ENCODE measurements at places on chromosomes 1 and 21. TPM values are rescaled to one million over a fixed set of nuclear protein-coding genes. Genes with fewer than 3 reads are reported as not detected.

GRCh38 chr1:198177546-198177945 is 20.7 kb downstream of the NEK7 start:
- no peak for ATAC-seq

GRCh38 chr1:176837708-176838107 is 326.8 kb downstream of the ASTN1 start:
- ATAC-seq = no peak

MROH7 gene
- total RNA-seq = 5.7 TPM

DNA sequence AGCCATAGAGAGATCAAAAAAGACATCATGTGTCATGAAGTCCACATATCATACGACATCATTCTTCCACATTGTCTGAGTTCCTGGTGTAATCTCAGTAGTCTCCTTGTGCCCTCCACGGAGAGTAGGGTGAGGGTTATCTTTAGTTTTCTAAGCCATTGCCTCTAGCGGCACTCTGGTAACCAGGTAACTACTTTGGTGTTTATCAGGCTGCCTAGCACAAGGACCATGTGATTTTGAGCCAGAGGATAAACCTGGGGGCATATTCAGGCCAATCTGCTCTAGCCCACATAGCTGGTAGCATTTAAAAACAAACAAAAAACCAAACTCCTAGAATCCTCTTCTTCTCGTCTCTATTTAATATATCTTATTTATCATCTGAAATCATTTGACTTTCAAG is 147.4 kb downstream of the GDAP2 start:
- ATAC-seq = no peak

GRCh38 chr1:64875101-64875500 is 91.2 kb downstream of the JAK1 start:
- no peak for ATAC-seq

GRCh38 chr1:27141266-27142003 is 13.5 kb downstream of the SLC9A1 start:
- no peak for ATAC-seq

DNA sequence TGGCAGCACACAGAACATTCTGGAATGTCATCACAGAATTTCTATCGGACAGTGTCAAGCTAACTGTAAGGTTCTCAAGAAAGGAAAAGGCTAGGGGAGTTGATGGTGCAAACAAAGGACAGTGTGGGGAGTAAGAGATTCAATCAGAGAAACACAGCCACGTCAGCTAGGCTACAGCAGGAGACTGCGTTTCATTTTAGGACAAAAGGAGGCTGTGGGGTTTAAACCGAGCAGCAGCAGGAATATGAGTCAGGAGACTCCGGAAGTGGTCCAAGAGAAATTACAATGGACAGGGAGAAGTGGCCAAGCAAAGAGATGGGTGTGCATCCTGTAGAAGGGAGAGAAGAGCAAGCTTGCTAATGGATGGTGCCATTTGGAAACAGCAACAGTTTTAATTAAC is 37.4 kb upstream of the C1orf198 start:
- ATAC-seq = no peak

DNA sequence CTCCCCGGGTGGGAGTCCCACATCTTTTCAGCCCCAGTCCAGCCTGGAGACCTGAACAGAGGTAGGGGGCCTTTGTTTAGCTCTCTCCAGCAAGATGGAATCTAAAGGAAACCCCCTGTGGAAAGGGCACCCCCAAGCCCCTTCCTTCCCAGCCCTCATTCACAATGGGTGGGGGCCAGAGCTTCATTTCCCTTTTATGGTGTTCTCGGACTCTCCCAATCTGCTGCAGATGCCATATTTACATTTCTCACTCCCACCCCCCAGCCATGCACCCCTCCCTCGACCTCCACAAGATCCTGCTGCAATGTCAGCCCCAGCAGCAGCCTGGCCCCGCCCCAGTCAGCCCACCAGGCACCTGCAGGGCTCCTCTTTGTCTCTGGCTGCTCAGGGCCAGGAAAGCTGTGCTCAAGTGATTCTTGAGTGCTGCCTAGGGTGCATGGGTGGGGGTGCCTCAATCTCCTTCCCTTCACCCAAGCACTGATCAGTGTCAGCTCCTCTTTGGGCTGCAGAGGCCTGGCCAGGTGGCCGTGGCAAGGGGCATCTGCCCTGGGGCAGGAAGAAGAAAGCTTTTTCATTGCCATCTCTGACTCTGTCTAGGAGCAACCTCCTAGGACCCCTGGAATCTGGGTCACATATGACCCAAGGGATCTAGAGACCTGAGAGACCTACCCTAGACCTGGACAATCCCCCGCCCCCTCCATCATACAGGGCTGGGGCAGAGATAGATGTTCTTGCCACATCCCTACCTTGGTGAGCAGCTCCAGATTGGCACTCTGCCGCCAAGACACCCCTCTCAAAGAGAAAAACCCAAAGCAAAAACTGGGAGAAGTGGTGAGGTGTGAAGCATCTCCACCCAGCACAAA is 1.7 kb downstream of the KIF21B start:
- no peak for ATAC-seq

DNA sequence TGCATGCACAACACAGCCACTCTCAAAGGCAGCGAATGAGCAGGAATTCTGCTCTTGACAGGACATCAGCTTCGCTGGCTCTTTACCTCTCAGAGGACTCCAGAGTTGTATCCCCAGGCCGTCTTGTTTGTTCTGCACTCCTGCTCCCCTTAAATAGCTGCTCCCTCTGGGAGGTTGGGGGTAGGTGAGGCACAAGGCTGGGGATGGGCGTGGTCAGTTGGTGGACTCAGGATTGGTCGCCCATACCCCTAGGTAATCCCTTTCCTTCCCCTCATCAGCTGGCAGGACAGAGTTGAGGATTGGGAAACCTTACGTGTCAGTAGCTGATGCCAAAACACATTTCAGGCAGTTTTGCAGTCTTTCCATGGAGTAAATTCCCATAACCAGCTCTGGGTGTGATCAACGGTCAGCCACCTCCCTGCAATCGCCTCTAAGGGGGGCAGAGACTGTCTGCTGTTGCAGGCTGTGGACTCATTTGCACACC is at the start of gene PLA2G2A:
PLA2G2A (minus strand) TSS at position 125 of the 484 bp plus-strand sequence. CDS start 845 bp downstream, outside the sequence.
- peak; percentile 76 for ATAC-seq

LDLRAD1 gene
- not detected for total RNA-seq

RER1 gene
- total RNA-seq = 54.4 TPM

- no peak for ATAC-seq
These were observed 31.0 kb upstream of the CREG1 start for GRCh38 chr1:167584581-167584980.

CCDC17 gene
- total RNA-seq = 4.7 TPM

DNA sequence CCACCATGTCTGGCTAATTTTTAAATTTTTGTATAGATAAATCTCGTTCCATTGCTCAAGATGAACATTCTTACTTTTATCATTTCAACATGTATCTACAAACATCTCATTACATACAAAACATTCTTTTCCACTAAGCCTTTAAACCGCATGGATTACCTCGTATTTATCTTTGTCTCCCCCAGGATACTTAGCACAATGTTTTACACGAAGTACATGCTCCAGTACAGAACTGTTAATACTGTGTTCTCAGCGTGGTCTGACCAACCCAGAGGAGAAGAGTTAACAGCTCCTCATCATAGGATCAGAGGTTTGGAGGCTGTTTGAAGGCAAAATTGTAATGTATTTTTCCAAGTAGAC is 7.4 kb downstream of the PIK3C2B start:
- no peak for ATAC-seq

GRCh38 chr21:15243406-15243805 is 178.6 kb upstream of the NRIP1 start:
- ATAC-seq = no peak

GRCh38 chr1:245997471-245998258 is 509.4 kb downstream of the SMYD3 start:
- ATAC-seq = peak; percentile 55

DNA sequence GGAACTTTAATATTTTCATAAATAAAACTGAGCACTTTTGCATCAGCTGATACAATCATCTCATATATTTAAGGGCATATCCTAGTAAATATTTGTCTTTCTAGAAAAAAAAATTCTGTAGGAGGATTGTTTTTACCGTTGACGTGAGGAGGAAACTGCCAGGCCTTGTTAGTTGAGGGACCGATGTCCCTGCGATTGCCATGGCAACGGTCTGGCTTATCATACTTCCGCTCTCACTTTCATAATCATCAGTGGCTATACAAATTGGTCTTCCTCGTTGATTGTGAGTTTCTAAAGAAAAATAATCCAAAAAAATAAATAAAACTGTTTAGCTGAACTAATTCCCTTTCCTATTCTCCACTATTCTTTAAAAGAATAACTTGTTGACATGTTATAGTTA is 69.3 kb upstream of the ANGPTL3 start:
- ATAC-seq = no peak

NUDT4B gene
- 65.7 TPM for total RNA-seq

DNA sequence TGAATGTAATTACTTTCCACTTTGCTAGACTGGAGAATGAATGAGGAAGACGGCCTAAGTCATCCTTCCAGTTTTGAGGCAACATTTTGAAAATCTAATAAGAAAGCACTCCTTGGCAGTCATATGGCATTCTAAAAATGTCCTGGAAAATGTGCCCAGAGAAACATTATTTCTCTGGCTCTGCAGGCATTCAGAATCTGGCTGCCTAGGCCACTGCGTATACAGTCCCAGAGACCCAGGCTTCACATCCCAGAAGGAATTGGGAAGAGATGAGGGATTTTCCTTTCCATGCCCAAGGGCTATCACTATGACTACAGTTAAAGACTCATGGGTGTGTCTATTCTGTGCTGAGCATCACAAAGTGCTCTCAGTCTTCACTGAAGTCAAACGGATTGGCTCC is 92.9 kb downstream of the BEND5 start:
- peak; percentile 41 for ATAC-seq

DNA sequence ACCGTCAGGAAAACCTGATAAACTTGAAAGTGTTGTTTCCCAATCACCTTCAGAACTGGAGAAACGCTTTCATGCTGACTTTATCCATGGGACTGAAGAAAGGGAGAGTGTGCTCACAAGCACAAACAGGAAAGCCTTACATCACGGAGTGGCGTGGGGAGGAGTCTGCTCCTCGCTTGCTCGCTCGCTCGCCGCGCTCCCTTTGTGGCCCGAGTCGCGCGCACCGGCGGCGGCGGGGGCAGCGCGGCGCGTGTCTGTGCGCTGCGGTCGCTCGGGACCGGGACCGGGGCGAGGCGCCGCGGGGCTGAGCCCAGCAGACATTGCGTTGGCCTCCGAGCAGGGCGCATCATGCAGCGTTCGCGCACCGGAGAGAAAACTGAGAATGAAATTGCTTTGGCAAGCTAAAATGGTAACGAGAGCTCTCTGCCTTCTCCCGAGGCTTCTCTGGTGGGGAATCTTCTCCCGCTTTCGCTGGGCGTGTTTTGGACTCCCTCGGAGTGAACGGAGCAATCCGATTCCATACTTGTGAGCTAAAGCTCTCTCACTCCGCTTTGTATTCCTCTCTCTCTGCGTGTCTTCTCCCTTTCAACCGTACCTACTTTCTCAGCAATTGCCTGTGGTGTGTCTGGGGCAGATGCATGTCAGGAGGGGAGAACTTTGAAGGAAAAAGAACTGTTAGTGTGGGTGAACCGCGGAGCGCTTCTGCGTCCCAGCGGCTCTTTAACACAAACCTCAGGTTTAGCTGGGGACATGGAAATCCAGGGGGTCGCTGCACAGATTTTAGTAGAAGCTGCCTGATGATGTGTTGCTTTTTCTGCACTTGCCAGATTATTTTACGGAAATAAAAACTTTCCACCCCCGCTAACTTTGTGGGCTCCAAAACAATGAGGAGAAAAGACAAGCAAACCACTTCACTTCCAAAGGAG is at the start of gene RGL1:
RGL1 (plus strand) TSS at position 205 of the 926 bp plus-strand sequence; CDS start at position 383, 178 bp downstream.
- ATAC-seq = peak; percentile 95

- peak; percentile 53 for ATAC-seq
These were observed 23.2 kb downstream of the LYST start for GRCh38 chr1:235843461-235843961.

KPNA6 gene
- total RNA-seq = 70.4 TPM

GRCh38 chr1:147472966-147473732 is 68.2 kb upstream of the BCL9 start:
- no peak for ATAC-seq

- ATAC-seq = no peak
These were observed 402.9 kb downstream of the PTPRU start for GRCh38 chr1:29639156-29639736.

GRCh38 chr1:28804071-28804470 is 7.9 kb upstream of the OPRD1 start:
- ATAC-seq = no peak

GRCh38 chr1:41722184-41722583 is 196.5 kb downstream of the HIVEP3 start:
- ATAC-seq = no peak

GRCh38 chr1:226974544-226975258 is 34.6 kb downstream of the COQ8A start:
- peak; percentile 40 for ATAC-seq

DNA sequence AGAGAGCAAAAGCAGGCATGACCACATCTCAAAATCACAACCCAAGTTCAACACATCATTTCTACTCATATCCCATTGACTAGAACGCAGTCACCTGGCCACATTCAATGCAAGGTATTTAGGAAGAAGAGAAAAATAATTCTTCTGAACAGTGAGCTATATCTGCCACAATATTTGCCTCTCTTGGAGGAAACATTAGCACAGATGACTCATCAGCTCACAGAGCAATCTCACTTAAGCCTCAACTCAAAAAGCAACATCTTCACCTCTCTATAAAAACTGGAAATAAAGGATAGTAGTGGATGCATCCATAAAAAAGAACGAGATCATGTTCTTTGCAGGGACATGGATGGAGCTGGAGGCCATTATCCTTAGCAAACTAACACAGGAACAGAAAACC is 143.9 kb upstream of the FMN2 start:
- ATAC-seq = no peak

DIPK1A gene
- 39.2 TPM for total RNA-seq

- no peak for ATAC-seq
These were observed 69.9 kb downstream of the PAX7 start for GRCh38 chr1:18700530-18700929.

GRCh38 chr1:205811660-205812059 is 1.3 kb downstream of the SLC41A1 start:
- no peak for ATAC-seq

DNA sequence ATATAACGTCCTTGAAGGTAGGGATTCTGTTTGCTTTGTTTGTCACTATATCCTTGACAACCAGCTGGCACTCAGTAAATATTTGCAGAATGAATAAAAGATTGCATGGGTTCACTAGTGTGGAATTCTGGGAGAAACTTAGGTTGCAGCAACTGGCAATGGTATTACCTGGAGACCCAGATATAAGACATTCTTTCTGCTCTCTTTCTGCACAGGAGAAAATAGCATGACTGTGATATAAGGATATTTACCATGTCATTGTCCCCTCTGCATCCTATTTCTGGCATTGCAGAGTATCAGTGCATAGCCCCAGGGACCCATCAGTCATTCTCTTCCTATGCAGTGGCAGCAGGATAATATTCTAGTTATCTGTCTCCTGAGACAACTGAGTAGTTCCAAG is 308.9 kb upstream of the LRRC7 start:
- ATAC-seq = no peak

GRCh38 chr1:204574865-204575163 is 58.6 kb downstream of the MDM4 start:
- peak; percentile 52 for ATAC-seq

SYPL2 gene
- 4.0 TPM for total RNA-seq

TAS1R1 gene
- total RNA-seq = not detected

DNA sequence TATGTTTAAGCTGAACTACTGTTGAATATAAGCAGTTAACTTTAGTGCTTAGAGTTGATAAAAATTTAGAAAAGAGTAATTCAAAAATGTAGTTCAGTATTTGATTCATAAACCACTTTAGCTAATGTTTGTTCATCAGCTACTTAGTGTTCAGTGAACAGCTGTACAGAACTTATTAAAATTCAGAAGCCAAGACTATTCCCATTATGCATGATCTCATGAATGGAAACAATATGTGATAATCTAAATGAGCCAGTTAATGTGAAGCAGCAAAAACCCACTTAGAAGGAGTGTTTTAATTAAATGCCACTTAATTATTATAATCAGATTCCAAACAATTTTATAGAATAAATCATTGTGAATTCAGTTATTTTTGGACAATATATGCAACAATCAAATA is 92.9 kb upstream of the NEGR1 start:
- no peak for ATAC-seq
